ENCODE measurements at places on chromosomes 2 and 18.

DNA sequence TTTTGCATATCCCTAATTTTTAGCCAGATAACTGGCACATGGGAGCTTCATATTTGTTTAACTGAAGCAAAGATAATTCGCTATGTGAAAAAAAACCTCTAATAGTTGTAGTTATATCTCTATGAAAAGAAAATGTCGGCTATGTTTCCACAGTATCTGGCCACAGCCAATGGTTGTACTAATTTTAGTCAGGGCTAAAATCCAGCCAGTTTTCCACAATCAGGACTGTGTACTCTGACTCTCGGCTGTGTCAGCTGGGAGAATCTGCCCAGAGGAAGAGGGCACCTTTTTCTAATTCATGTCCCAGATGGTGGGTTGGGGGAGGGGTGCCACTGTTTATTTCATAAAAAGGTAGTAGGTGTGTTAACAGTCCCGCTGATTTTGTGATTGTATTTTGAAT lies 38.8 kb downstream of the STRADB start:
- no peak for DNase-seq

DNA sequence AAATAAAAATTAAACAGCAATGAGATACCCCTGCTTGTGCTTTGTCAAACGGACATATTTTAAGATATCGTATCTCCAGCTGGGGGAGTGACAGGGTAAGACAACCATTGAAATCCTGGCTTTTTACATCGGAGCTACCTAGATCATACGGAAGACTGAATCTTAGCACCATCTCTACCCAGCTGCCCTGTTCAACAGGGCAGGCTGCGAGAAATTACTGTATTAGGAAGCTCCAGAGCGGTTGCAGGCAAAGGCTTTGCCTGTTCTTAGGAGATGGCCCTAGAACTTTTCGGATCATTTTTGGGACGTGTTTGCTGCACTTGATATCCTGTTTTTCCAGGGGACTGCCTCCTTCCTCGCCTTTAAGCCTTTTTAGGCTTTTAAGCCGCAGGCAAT lies 2.0 kb upstream of the PRKCE start:
- no peak for DNase-seq

- DNase-seq = no peak
Measured at GRCh38 chr18:58632552-58632951, 3.7 kb upstream of the ALPK2 start.

DNA sequence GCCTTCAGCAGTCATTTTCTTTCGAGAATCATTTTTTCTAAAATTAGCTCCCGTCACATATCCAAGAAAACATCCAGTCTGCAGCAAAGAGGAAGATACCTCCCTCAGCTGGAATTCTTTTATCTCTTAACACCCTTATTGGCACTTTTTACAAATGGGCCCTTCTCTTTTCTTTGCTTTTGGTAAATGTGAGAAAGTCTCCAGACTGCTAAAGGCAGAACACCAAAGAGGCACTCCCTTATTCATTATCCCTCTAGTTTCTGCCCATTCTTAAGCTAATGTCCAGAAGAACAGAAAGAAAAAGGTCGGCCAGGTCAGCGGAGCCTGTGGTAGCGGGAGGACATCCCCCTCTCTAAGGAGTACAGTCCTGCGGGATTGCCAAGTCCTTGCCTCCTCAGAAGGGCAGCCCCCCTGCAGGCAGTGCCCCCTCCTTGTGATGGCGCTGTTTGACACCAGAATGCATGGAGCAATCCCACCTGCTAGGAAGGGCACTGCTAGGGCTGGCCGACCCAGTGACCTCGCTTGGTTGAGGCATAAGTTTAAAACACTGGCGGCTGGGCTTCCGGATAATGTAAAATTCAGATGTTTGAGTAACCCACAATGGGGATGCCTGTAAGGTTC lies 34.0 kb downstream of the ST6GAL2 start:
- no peak for DNase-seq

DNA sequence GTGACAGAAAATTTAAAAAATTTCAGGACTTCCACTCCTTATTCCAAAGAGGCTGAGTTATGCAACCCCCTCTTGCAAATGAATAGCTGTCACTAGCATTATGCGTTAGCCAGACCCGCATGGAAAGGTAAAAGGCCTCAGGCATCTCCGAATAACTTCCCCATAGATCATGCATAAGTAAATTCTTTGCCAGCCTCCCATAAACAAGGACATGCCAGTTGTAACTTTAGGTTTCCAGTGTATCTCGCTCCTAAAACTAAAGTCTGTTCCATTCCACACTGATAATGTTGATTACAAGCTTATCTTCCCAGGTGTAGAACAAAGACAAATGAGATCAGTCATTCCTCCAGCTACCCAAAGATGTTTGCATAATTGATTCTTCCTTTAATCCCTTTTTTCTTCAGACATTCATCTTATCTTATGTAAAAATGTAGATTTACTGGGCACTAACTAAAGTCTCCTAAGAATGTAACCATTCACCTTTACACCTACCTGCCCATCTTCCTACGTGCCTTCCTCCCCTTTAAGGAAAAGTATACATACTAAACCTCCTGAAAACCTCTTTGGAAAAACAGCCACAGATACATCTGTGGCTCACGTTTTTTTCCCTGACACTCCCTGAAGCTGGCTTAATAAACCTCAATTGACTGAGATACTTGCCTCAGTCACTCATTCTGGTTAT lies 13.6 kb upstream of the NFU1 start:
- no peak for DNase-seq

DNA sequence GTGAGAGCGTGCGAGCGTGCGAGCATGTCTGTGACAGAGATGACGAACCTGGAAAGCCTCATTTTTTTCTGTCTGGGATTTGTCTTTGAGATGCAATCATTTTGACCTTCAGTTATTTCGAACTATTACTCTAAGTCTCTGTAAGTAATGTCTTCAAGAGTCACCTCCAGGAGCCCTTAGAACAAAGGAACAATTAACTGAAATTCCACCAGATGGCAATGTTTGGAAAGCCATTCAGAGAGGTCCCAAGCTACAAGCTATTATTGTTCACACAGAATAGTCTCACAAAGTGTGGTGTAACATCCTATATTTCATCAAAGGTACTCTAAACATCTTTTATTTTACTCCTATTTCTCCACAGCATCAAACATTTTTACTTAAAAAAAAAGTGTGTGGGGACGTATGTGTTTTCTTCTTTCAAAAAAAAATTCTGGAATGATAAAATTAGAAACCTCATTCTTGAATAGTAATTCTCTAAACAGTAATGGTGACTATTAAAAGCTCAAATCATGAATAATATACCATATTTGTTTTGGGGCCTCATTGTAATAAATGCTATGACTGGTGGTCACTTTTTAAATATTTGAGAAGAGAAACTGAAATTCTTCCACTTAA lies 35.1 kb upstream of the MAPRE2 start:
- no peak for DNase-seq

- no peak for DNase-seq
Measured at GRCh38 chr18:74219056-74219455, 70.7 kb downstream of the TIMM21 start.

GRCh38 chr2:192195548-192196418 lies 1.1 kb upstream of the TMEFF2 start:
- peak; percentile 2 for DNase-seq

- DNase-seq = no peak
Measured at GRCh38 chr2:199977984-199978415, 22.6 kb downstream of the MAIP1 start.

DNA sequence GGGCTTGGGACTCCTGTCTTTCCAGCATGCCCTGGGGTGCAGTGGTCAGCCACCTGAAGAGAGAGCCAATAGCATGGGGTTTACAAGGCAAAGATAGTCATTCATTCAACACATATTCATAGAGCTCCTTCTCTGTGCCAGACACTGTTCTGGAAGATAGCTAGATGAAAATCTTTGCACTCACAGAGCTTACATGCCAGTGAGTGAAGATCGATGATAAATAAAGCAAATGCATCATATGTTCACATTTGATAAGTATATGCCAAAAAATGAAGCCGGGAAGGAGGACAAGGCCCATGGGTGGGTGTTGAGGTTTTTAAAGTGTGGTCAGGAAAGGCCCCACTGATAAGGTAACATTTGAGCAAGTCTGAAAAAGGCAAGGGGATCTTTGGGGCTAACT lies 130.8 kb upstream of the CDCA7 start:
- DNase-seq = no peak

GRCh38 chr2:149164827-149165226 lies 126.3 kb downstream of the LYPD6B start:
- DNase-seq = no peak
